ENCODE measurements at places on chromosomes 6 and 20.

DNA sequence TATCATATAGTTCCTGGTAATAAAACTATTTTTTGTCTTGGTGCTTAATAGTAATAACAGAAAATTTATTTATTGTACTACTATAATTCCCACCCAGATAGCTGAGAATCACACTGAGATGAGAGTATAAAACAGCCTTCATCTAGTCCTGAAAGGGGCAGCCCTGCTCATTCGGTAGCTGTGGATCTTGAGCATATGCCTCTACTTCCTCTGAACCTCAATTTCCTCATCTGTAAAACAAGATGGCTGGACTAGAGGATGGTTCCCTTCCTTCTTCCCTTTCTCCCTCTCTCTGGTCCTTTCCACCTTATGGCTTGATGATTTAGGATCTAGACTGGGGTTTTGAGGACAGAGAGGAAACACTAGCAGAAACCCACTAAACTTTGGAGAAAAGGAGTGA lies 15.0 kb downstream of the FKBP5 start:
- DNase-seq: no peak

DNA sequence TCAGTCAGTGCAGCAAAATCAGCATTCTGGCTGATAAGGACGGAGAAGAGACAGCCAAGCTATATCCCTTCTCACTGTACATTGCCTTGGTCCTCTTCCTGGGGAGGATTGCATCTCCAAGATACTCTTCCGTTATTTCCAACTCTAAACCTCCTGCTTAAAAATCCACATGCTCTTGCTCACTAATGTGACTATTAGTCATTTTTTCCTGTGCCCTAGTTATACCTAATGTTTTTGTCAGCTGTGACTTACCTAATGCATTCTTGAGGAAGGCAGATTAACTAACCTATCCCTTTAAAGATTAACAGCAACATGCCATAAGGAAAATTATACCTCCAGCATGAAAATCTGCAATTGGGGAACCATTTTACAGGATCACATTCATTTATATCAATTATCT lies 317.6 kb downstream of the BTBD9 start:
- no peak for DNase-seq

GRCh38 chr6:154956771-154957522 lies 38.2 kb upstream of the TIAM2 start:
- no peak for DNase-seq

DNA sequence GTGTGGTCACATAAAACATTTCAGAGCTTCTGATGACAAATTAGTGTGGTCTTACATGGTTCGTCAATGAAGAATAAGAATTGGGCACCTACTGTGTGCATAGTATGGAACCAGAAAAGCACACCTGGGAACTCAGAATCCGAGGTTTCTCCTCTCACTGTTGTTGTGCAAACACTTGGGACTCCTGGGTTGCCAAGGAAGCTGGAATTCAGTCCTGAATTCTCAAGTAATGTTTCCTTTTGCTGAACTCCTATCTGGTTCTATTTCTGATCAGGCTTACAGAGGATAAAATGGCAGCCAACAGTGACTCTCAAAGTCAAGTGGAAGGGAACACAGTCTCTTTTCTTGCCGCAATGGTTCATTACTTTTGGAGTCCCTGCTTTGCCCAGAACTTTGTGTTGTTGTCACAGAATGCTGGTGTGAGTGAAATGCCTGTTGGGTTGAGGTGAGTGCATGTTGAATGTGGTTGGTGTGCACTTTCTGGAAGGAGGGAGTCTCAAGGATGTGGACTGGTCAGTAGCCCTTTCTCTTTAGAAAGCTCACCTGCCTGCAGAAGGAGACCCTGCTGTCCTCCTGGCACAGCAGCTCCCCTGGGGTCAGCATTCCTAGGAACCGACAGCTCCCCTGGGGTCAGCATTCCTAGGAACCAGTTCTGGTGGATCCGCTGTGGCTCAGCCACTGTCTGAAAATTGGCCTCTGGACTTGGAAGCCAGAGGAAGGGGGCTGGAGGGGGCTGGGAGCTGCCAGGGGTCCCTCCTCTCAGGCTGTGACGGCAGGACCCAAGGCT lies 1.4 kb downstream of the UNC93A start:
- DNase-seq: no peak

DNA sequence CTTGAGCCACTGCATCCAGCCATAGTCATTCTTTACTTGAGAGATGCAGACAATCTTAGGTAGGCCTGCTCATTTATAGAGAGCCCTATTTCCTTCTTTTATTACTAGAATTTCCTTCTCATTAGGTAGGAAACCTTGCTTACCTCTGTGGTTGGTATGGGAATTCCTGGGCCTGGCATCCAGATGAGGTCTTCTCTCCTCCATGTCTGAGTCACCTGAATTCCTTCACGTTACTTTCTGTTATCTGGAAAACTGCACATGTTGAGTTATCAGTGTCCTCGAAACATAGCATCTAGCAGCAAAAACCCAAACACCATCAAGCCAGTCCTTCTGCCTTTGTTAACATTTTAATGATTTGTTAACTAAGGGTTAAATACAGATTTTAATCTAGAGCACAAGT lies 2.2 kb downstream of the ZNFX1 start:
- DNase-seq: no peak

- no peak for DNase-seq
Observed at GRCh38 chr6:156281266-156281665, 495.9 kb upstream of the ARID1B start.

DNA sequence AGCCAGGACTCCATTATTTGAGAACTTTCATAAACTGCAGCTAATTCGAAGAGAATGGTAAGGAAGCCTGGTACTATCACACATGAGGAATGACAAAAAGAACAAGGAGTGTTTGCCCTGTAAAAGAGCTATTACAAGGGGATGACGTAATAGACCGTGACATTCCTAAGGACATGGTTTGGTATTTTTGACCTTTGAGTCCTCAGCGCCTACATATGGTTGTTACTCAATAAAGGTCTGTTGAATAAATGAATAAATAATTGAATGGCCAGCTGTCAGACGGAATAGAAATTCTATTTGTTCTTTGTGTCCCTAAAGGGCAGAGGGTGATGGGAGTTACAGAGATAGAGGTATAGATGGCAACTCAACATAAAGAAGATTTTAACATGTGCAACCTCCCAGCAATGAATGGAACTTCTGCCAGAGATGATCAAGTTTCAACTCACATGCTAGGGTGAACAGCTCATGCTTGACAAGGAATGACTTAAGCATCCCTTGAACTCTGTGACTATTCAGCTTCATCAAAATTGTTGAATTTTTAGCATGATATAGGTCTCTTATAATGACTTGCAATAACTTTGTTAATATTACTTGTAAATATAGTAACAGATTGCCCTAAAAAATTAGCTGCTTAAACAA lies 115.4 kb downstream of the TENT5A start:
- DNase-seq: no peak

DNA sequence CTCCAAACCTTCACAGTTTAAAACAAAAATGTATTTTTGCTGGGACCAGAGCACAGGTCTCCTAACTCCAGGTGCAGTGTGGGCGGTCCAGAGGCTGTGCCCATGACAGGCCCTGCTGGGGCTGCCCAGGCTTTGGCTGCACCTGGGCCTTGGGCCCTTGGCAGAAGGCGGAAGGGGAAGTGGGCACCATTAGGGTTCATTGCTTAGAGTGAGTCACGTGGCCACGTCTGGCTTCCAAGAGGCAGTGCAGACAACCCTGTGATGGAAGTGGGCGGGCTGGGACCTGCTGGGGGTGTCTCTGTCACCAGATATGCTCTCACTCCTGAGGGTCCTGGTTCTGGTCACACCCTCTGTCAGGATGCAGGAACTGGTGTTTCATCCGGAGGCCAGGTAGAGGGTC lies 302.2 kb downstream of the QKI start:
- DNase-seq: no peak

DNA sequence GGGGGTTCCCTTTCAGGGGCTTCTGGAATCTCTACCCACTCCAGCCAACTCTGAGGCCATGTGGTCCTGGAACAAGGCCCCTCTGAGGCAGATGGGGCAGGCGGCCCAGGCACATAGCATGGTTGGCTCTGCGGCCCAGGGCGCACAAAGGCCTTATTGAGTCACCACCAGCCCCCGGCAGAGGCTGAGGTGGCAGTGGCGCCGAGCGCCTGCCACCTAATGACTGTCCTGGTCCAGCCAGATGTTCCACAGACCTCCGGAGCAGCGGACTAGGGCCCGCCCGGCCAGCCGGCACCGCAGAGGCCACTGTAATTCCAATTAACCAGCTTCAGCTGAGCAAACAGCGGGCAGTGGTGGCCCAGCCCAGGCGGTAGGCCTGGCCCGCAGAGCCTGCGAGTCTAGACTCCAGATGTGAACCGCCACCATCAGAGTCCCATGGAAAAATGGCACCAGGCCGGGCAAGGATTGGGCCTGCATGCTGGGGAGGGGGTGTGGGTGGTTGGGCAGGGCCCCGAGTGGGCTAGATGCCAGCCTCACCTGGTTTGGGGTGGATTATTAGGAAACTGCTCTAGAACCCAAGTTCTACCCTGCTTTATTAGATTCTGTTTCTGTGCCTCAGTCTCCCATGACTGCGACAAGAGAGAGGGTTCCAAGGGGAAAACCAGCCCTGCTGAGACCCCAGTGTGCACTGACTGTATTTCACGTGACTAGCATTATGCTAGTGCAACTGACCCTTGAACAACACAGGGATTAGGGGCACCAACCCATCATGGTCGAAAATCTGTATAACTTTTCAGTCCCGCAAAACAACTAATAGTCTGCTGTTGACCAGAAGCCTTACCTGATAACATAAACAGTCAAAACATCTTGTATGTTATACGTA lies 34.1 kb upstream of the ID1 start:
- DNase-seq: peak; percentile 54

GRCh38 chr20:57883761-57884160 lies 173.9 kb upstream of the PMEPA1 start:
- no peak for DNase-seq

DNA sequence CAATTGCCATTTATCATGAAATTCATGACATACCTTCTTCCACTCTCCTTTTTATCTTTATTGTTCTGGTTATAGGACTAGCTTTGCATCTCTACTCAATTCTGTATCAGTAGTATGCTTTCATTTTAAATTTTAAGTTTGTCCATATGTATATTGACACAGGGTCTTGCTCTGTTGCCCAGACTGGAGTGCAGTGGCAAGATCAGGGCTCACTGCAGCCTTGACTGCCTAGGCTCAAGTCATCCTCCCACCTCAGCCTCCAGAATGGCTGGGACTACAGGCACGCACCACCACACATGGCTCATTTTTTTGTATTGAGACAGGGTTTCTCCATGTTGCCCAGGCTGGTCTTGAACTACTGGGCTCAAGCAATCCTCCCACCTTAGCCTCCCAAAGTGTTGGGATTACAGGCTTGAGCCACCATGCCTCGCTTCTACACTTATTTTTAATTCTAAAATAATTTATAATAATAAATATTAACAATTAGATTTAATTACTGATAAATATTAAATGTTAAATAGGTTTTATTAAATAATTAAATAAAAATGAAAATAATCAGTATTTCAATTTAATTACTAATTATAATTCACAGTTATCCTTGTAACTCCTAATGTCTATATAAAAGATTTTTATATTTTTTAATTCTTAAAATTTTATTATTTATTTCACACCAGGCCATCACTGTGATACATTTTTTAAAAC lies 27.7 kb downstream of the TRIM38 start:
- no peak for DNase-seq

DNA sequence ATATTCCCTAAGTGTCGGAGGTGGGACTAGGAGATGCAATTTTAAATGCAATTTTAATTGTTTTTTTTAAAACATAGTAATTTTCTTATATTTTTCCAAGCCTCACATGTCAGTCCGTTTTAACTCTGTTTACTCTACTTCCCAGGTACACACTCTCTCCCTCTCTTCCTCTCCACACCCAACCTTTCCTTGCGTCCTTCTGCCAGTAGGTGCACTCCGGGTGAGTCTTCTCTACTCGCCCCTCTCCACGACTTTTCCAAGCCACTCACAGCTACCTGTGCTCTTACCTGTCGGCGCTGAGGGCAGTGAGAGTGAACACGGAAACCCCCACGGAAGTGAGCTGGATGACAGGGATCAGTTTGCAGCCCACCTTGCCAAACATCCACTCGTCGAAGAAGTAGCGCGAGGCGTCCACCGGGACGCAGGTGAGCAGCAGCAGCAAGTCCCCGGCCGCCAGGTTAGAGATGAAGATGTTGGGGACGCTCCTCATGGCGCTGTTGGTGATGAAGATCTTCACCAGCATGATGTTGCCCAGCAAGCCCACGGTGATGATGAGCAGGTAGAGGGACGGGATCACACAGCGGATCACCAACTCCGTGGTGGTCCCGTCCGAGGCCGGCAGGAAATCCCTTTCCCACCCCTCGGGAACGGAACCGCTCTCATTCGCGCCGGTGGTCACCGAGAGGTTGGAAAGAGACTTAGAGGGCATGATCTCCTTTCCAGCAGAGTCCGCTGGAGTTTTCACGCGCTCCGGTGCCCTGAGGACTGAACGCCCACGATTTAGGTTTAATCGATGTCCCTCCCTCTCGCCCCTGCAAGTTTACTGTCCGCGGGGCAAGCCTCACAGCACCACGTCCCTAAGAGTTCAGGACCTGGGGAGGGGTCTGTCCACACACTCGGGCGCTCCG lies 44.5 kb upstream of the GJE1 start:
- no peak for DNase-seq

- no peak for DNase-seq
Observed at GRCh38 chr6:1527073-1527457, 82.7 kb upstream of the FOXC1 start.

- DNase-seq: peak; percentile 73
Observed at GRCh38 chr20:5657190-5657875, 92.9 kb upstream of the SHLD1 start.

- no peak for DNase-seq
Observed at GRCh38 chr6:39493777-39494176, 171.3 kb upstream of the KCNK16 start.

GRCh38 chr20:20552076-20552475 lies 160.4 kb downstream of the RALGAPA2 start:
- DNase-seq: no peak

- no peak for DNase-seq
Observed at GRCh38 chr20:62885896-62886708, 24.5 kb upstream of the TCFL5 start.

Data from BJ (cell line).